ENCODE measurements at places on chromosomes 5 and 9. TPM values are rescaled to one million over a fixed set of nuclear protein-coding genes. Genes with fewer than 3 reads are reported as not detected.

Gene SEC24A
- 38.2 TPM for total RNA-seq

GRCh38 chr9:36037549-36038122 is 923 bp downstream of the RECK start:
- H3K36me3 ChIP-seq, result no peaks in the 10 kb centered on the region
- H3K27ac ChIP-seq, result peak overlapping the region; percentile 82
- no peaks in the 10 kb centered on the region for H3K27me3 ChIP-seq
- H3K4me1 ChIP-seq, result peaks cover 10% of the 10 kb centered on the region

DNA sequence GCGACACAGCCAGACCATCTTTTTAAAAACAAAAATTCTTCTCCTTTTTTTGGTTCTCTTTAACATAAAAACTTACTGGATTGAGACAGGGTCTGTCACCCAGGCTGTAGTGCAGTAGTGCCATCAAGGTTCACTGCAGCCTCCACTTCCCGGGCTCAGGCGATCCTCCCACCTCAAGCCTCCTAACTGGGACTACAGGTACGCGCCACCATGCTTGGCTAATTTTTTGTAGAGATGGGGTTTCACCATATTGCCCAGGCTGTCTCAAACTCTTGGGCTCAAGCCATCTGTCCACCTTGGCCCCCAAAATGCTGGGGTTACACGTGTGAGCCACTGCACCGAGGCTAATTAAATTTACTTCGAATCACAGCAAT is 13.8 kb downstream of the HNRNPK start:
- H3K4me1 ChIP-seq, result no peaks in the 10 kb centered on the region
- DNase-seq, result no peak
- H3K4me3 ChIP-seq, result no peak overlapping the region

DNA sequence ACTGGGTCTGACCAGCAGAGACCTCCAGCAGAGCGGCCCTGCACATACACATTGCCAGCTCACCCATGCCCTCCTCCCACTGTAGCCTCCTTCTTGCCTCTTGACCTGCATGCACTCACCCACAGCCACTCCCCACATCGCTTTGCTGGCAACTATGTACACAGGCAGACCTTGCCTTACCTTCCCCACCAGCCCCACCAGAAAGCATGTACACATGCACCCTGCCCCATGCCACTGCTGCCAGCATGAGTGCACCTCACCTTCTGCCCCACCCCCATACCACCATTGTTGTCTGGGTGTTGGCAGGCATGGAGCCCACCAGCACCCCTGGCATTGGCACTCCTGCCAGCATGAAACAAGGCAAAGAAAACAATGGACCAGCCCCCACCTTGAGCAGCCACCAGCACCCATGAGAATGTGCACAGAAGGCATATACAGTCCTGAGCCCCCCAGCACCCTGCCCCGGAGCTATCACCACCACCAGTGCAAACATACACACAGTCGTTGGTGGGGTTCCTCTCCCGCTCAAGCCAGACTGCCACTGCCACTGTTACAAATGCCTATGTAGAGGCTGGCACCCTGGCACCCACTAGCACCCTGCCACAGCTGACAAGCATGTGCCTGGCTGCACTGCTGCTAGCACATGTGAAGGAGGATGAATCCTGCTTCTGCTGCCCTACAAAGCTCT is 171.4 kb upstream of the NR4A3 start:
- DNase-seq, result no peak
- H3K27me3 ChIP-seq, result no peaks in the 10 kb centered on the region
- H3K27ac ChIP-seq, result no peak overlapping the region
- H3K4me1 ChIP-seq, result no peaks in the 10 kb centered on the region
- no peaks in the 10 kb centered on the region for H3K36me3 ChIP-seq
- no peak overlapping the region for H3K4me3 ChIP-seq

DNA sequence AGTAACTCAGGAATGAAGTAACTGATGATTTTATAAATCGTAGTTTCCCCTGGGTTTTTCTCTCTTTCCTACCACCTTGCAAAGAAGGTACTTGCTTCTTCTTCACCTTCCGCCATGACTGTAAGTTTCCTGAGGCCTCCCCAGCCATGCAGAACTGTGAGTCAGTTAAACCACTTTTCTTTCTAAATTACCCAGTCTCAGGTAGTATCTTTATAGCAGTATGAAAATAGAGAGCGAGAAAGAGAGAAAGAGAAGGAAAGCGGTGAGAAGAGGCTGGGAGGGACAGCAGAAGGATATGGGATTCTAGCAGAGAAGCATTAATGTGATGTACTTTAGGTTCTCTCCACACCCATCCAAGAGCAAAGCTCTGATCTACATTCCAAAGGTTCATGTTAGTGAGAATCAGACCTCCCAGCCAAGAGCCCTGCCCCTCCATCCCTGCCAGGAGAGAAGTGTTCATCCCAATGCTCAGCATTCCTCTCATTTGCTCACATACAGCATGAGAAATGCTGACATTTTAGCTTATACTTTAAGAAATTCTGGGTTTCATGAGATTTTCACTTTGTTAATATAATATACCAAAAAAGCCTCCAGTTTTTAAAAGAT is 185.0 kb upstream of the PTGER4 start:
- H3K4me3 ChIP-seq, result no peak overlapping the region
- H3K36me3 ChIP-seq, result no peaks in the 10 kb centered on the region
- no peak overlapping the region for H3K27ac ChIP-seq
- no peaks in the 10 kb centered on the region for H3K27me3 ChIP-seq
- no peaks in the 10 kb centered on the region for H3K4me1 ChIP-seq
- no peak for DNase-seq

DNA sequence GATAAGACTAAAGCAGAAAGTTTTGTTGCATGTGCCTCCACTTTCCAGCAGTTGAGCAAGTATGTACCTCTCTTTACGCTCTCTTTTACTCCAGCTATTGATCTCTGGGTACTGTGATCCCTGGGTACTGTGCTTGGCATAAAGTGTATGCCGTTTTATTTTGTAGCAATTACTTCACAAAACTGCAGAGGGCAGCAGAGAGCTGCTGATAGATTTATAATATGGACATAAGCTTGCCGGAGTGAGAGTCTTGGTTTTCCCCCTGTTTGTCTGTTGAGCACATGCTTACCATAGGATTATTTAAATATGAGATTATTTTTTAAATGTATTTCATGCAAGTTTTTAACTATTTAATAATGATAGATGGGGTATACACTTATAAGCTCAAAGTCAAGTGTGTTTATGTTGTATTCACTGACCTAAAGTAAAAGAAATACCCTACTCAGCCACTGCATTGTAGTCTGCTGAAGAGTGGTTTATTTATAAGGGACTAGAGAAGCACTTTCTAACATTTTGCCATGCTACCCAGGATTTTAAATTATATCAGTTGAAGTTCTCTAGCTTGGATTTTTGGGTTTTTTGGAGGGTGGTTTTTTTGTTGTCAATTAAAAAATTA is 13.0 kb downstream of the TTC1 start:
- DNase-seq, result peak; percentile 90
- H3K36me3 ChIP-seq, result peaks cover 6% of the 10 kb centered on the region
- H3K4me1 ChIP-seq, result no peaks in the 10 kb centered on the region
- H3K27ac ChIP-seq, result no peak overlapping the region

GRCh38 chr5:64947031-64947430 is 178.3 kb downstream of the CWC27 start:
- peak; percentile 70 for DNase-seq
- no peaks in the 10 kb centered on the region for H3K27me3 ChIP-seq
- H3K36me3 ChIP-seq, result no peaks in the 10 kb centered on the region
- no peak overlapping the region for H3K4me3 ChIP-seq

Gene HCN1
- total RNA-seq, result 1.9 TPM

Gene ELOVL7
- total RNA-seq, result 20.5 TPM

Gene TYRP1
- 5.0 TPM for total RNA-seq

Gene AK8
- 5.3 TPM for total RNA-seq

GRCh38 chr9:7185612-7186011 is 427.8 kb downstream of the KDM4C start:
- no peak overlapping the region for H3K4me3 ChIP-seq
- no peaks in the 10 kb centered on the region for H3K4me1 ChIP-seq
- H3K27me3 ChIP-seq, result no peaks in the 10 kb centered on the region
- H3K36me3 ChIP-seq, result peaks cover 3% of the 10 kb centered on the region
- no peak for DNase-seq
- no peak overlapping the region for H3K27ac ChIP-seq

Gene ANKRD18A
- 10.0 TPM for total RNA-seq

- peaks cover 2% of the 10 kb centered on the region for H3K27me3 ChIP-seq
- no peak for DNase-seq
- H3K36me3 ChIP-seq, result no peaks in the 10 kb centered on the region
- no peak overlapping the region for H3K4me3 ChIP-seq
- no peaks in the 10 kb centered on the region for H3K4me1 ChIP-seq
Measured at GRCh38 chr5:163534492-163535094, 29.2 kb downstream of the MAT2B start.

Gene DRD1
- total RNA-seq, result 2.3 TPM

Gene LCN12
- total RNA-seq, result 0.20 TPM

Gene MSMP
- not detected for total RNA-seq
